Fibroblast of villous mesenchyme (primary cell): ENCODE measurements at places on chromosomes 2 and 18.

- DNase-seq: no peak
These were observed 75.8 kb upstream of the ARL5A start for GRCh38 chr2:151904021-151904420.

DNA sequence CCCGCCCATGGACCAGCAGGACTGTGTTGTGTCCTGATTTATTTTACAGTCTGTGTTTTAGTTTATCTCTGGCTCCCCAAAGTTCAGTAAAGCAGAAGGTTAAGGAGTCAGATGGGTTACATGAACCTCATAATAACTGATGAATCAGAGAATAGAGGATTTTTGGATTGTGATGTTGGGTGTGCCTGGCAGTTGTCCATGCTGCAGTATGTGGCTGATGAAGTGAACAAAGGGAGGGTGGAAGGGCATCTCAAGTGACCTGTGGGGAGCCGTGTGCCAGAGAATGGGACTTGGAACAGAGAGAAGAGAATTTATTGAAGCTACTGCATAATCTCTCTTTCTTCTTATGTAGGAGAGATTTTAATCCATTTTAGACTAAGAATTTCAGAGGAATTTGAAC lies 145.5 kb downstream of the MAP4K4 start:
- DNase-seq: peak; percentile 31

GRCh38 chr2:74017223-74017622 lies 32.5 kb downstream of the TET3 start:
- DNase-seq: no peak

- DNase-seq: no peak
These were observed 811 bp downstream of the ADD2 start for GRCh38 chr2:70767079-70767698.

DNA sequence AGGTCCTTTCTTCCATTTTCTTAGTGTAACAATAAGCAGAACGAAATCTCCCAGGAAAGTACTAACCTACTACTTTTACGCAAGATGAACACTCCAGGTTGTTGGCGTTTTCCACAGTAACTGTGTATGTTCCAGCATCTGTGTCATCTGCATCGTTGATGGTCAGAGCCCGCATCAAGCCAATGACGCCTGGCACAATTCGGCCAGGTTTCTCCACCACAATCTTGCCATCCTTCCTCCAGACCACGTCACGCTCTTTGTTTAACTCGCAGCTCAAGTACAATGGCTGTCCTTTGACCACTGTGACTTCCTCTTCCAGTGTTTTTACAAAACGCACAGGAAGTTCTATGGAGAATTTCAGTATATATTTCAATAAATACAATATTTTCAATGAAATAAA lies 155.6 kb downstream of the PLEKHA3 start:
- no peak for DNase-seq

DNA sequence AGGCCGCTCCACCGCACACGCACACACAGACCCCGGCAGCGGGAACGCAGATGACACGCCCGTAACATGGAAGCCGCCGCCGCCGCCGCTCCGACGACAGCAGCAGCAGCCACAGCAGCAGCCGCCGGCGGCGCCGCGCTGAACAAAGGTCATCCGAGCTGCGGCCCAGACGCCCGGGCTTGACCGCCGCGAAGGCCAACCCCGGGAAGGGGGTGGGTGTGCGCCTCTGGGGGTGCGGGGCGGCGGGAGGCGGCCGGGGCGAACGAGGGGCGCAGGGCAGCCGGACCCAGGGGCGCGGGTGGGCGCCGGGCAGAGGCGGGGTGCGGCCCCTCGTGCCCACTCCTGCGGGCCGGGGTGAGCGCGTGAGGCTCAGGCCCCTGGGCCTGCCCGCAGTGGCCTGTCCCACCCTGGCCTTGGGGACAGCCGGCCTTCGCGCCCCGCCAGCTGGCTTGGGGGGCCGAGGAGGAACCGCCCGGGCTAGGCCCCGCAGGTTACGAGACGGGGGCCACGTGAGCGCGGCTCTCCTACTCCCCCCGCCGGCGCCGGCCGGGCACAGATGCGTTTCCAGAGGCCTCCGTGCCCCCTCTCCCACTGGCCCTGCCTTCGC lies 1.0 kb upstream of the ZNF532 start:
- DNase-seq: peak; percentile 55

DNA sequence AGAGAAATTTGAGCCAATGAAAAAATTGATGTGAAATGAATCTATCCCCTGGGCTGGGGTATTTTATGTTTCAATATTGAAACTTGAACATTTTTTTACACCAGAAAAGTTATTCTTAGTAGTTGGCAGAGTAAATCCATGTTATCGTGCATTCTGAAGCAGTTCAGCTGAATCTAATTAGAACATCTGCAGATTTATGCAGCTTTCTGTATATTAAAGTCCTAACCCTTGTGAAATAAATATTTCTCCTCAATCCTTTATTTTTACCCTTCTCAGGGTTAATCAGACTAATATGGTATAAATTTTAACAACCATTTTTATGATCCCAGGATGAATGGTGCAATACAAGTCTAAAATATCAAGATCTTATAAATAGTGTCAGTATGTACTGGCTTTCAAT lies 69.5 kb downstream of the CDH20 start:
- DNase-seq: no peak

DNA sequence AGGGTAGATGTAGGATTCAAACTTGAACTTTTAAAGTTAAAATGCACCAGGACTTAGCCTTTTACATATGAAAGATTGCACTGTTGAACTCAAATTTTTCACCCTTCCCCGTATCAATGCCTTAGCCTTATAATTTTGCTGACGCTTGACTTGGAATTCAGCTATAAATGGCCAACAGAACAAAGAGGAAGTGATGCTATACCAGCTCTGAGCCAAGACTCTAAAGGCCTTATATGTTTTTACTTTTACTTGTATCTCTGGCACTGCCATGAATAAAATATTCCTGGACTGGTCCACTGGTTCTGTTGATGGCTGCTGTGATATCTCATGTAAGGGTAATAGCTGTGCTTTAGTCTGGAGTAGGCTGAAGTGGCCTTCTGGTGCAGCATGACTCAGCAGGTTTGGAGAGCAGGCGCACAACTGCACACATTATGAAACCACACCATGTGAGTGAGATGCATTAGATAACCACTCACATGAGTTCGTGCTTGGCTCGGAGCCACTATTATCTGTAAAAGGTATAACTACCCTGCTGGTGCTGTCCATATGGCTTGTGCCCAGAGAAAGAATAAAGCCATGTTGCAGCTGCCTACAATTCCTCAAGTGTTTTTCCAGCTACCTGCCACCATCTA lies 8.4 kb upstream of the IER3IP1 start:
- DNase-seq: peak; percentile 63

DNA sequence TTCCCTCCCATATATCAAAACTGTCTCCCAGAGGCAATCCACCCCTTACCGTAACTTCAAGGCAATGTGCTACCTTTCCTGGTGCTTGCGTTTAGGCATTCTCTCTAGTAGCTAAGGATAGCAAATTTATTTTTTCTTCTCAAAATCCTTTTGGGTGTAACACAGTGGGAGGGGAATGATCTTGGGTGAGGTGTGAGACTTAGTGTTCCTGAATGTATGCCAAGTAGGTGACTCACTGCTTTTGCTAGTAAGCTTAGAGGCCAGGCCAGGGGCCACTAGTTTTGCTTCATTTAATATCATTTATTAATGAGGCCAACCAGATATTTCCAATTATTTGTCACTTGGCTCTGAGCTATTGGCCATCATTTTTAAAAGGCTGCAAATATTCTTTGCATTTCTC lies 135.5 kb downstream of the NAPG start:
- peak; percentile 13 for DNase-seq

- DNase-seq: peak; percentile 6
These were observed 208.4 kb downstream of the CDH20 start for GRCh38 chr18:61541673-61542072.

GRCh38 chr18:30682672-30683071 lies 359.9 kb downstream of the DSC3 start:
- DNase-seq: no peak

DNA sequence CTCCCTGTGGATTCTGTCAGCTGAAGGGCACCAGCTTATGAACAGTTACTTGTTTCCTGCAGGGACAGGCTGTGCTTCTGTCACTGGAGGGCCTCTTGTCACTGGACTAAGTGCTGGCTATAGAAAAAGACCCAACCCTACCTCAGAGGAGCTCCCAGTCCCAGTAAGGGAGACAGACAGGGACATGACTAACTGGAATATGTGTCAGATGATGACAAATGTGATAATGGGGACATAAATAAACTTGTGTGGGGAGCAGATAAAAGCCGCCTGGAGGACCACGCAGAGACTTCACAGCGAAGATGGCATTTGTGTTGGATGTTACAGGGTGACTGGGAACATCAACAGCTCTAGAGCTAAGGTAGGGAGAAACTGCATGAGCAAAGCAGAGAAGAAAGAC lies 95.0 kb downstream of the MAPRE2 start:
- no peak for DNase-seq

DNA sequence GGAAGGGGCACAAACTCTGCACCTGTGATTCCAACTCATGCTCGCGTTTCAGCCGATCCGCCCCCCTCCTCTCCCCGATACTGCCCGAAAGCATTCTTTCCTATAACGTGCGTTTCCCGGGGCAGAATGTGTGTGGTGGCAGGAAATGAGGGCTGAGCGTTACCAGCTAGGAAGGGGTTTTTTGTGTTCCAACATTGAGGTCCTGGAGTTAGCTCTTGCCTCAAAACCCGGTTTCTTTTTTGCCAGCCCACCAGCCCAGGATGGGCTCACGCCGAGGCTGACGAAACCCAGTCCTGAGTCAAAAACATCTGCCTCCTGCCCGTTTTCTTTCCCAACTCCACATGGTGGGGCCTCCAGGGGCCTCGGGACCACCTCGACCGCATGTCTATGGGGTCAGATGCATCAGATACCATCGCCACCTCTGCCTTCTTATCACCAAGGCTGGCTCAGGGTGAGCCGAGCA lies 113.7 kb upstream of the COPS8 start:
- DNase-seq: no peak

DNA sequence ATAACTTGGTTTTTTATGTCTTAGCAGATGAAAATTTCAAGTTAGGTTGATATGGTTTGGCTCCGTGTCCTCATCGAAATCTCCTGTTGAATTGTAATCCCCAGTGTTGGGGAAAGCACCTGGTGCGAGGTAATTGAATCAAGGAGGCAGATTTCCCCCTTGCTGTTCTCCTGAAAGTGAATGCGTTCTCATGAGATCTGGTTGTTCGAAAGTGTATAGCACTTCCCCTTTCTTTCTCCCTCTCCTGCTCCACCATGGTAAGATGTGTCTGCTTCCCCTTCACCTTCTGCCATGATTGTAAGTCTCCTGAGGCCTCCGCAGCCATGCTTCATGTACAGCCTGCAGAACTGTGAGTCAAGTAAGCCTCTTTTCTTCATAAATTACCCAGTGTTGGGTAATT lies 242.1 kb upstream of the TNP1 start:
- DNase-seq: no peak

DNA sequence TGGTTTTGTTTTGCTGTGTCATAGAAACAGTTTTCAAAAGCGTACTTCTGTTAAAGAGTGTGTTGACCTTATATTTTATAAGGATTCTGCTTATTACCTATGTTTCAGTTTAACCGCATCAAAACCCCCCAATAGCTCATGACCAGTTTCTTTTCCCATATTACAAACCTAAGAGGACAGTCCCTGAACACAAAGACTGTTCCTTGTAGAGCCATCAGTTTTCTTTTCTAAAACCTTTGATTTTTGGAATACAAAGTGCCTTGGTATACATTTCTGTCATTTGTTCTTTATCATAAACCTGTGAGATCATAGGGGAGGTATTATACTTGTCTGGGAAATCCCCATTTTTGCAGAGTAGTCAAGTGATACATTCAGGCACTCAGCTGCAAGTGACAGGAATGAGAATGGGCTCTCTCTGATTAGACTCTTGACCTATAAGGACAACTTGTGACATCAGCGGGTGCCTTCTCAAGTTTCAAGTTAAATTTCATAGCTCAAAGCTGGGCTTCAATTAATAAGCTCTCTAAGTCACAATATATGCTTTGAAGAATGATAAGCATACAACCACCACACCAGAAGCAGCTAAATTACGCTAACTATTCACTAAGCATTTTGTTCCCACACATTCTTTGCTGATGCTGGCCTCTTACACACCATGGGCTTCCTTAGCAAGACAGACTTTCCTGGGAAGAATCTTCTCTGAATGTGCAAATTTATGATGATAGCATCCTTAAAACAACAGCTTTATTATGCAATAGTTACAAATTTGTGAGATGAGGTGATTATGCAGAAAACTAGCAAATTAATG lies 97.5 kb upstream of the CD302 start:
- DNase-seq: peak; percentile 45

GRCh38 chr2:239551206-239551605 lies 150.4 kb upstream of the HDAC4 start:
- no peak for DNase-seq

DNA sequence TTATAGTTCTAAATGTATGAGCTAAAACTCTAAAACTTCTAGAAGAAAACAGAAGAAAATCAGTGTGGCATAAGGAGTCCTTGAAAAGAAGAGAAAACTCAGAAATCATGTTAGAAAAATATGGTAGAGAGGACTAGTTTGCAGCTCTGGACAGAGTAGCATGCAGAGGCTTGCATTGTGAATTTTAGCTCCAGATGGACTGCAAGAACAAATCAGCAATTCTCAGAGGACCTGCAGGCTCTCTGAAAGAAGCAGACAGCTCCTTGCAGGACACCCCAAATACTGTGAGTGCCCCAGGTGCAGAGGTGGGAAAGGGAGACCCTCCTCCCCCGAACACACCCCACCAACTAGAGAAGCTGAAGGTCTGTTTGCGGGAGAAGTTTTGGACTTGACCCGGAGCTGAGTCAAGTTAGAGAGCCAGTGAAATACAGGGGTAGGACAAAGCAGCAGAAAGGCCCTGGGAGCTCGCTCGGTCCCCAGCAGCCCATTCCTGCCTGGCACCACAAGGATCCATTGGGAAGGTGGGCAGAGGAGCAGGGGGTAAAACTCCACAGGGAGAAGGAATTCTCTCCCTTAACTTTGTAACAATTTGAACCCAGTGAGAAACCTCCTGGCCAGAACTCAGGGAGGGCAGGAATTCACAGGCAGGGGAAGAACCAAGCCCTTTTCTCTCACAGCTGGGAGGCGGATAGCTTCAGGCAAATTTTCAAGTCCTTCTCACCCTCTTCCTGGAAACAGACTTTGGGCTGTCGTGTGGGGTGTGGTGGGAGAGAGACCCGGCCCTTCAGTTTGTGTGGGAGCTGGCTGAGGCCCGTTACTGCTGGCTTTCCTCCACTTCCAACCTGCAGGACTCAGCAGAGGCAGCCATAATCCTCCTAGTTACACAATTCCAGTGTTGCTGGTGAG lies 216.2 kb upstream of the SLC35G4 start:
- DNase-seq: no peak
